ENCODE measurements at places on chromosomes 3 and 15. TPM values are rescaled to one million over a fixed set of nuclear protein-coding genes. Genes with fewer than 3 reads are reported as not detected.

DNA sequence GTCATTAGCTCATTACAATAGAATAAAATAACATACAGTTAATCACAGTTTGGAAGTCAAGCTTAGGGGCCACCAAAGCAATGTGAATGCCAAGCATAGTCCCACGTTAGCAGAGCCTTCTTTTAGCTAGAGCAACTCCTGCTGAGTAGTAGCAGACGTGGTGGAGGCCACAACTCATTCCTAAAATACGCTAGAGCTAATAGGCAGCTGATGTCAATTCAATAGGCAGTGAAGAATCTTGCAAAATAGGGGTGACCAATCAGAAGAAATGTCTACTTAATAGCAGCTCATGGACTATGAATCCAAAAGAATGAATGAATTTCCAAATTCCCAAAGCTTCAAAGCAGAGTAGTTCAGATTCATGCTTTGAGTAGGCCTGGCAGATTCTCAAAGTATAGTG, 292.9 kb upstream of the RORA start:
- DNase-seq: no peak

GRCh38 chr15:42584031-42584765, 8.8 kb downstream of the STARD9 start:
- no peak for DNase-seq

DNA sequence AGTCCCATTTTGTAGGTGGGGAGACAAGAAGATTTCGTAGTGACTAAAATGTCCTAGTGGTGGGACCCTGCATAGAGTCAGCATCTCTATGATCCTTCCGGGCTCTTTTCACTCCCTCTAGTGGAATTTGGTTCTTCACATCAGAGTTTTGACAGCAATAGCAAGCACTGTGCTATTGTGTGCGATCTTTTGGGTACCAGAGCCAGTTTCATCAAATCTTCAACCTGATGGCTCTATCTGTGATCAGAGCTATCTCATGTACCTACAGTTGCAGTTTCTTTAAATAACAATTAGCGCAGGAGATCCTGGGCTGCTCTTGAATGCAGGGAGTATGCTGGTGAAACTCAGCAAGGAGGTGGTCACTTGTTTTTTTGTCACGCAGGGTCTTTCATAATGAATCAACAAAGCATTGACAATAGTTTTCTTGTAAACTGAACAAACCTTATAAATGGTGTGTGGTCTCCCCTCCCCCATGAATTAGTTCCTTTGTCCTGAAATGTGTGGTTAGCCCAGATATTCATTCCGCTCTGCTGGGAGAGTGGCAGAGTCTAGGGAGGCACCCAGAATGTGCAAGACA, 257.2 kb upstream of the SOX2 start:
- no peak for DNase-seq

The FBXL2 gene
- total RNA-seq: 2.7 TPM

- no peak for DNase-seq
These were observed 142.7 kb upstream of the ATP11B start for GRCh38 chr3:182650568-182651128.

GRCh38 chr3:48507256-48508061, 3.5 kb upstream of the SHISA5 start:
- DNase-seq: peak; percentile 54

The FETUB gene
- not detected for total RNA-seq

DNA sequence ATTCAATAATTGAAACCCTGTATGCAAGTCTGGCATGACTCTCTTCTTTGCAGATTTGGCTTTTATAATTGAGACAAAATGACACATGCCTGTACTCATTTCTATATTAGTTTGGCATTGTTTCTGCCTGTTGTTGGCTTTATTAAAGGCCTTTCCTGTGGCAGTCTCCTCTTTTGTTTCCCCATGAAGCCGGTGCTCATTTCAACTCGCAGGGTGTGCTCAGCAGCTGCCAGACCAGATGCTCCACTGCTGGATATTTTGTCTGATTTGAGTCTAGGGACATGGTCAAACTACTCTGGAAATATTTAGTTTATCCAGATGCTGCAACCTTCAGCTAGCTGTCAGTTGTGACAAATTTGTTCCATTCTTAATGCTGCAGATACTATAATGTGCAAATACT, 445.3 kb downstream of the NAALADL2 start:
- no peak for DNase-seq

DNA sequence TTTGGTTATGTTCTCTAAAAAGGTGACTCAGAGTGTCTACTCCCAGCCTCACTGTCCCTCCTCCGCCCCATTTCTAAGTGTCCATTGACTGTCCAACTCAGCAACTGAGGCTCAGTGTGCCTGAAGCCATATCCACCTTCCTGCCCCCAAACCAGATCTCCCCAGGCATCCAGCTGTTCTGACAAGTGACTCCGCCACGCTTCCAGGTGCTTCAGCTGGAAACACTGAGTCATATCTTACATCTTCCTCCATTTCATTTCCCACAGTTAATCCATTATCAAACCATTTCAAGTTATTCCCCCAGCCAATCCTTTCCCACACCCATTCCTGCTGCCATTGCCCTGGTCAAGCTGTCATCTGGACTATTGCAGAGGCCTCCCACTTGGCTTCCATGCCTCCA, 17.1 kb downstream of the MAGEF1 start:
- no peak for DNase-seq

- DNase-seq: no peak
These were observed 12.6 kb downstream of the CCR5 start for GRCh38 chr3:46383211-46383950.

DNA sequence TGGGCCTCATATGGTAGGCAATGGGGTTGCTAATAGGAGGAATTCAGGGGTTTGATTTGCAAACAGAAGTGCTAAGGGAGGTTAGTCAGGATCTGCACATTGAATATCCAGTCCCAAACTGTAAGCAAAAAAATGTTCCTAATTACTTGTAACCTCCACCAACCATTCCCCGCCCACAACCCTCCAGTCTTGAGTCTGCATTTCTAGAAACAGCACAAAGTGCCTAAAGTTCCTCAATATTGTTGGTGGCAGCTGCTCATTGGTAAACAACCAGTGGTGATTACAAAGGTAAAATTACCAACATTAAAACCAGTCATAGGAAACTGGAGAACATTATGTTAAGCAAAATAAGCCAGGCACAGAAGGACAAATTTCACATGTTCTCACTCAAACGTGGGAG, 18.9 kb downstream of the HDC start:
- no peak for DNase-seq

The NPAP1 gene
- total RNA-seq: not detected

The NR1I2 gene
- total RNA-seq: 0.09 TPM

The GP9 gene
- 0.29 TPM for total RNA-seq

The CHDH gene
- total RNA-seq: 5.0 TPM

The SKOR1 gene
- total RNA-seq: 0.09 TPM

- no peak for DNase-seq
These were observed 35.7 kb downstream of the TMEM39A start for GRCh38 chr3:119427669-119428068.

- no peak for DNase-seq
These were observed 25.2 kb upstream of the CCDC39 start for GRCh38 chr3:180704532-180704931.

The ARRDC4 gene
- total RNA-seq: 22.4 TPM

The SECISBP2L gene
- total RNA-seq: 35.0 TPM

DNA sequence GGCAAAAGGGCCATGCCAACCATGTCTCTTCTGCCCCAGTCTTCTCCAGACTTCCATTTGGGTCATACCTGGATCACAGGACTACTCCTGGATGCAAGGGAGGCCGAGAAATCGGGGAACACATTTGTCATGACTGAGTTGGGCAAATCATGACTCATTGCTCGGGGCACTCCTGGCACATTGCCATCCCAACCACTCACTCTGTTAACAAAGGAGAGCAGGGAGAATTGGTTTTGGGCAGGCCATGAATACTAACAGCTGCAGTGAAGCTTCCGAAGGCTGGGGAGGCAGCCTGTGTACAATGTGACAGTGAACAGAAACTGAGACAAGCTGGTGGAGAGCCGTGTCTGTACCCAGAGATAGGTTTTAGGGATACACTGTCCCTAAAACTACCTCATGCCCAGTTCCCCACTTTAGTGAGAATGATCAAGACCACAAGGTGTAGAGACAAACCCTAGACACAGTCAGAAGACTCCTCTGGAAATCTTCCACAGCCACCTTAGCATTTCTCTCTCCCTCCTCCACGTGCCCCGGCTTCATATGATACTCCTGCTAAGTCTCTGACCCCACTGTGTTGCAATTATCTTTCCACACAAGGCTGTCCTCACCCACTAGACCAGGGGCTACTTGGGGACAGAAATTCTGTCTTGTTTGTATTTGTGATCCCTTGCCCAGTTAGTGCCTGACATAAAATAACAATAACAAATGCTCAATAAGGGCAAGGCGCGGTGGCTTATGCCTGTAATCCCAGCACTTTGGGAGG, 10.5 kb upstream of the BUB1B start:
- no peak for DNase-seq

- no peak for DNase-seq
These were observed 42.9 kb upstream of the IREB2 start for GRCh38 chr15:78394981-78395616.

DNA sequence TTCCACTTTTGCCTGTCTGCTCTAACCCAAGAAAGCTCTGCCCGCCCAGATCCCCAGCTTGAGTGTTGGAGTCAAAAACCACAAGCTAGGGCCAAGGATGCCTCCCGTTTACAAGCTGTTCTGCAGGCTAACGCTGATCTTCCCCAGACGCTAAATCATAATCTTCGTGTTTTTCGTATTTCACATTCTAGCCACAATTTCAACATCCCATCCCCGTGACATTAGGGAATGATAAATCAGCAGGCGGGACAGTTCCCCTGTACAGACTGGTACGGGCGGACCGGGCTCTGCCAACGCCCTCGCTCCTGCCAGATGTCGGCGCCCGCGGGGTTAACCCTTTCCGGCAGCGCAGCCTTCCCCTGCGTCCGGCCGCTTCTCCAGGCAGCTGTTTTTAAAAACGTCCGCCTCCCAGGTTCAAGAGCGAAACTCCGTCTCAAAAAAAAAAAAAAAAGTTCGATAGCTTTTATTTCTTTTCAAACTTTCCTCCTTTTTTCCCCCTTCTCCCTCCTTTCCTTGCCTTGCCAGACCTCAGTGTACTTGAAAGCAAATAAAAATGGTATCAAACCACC, 81.0 kb upstream of the BNC1 start:
- peak; percentile 57 for DNase-seq

DNA sequence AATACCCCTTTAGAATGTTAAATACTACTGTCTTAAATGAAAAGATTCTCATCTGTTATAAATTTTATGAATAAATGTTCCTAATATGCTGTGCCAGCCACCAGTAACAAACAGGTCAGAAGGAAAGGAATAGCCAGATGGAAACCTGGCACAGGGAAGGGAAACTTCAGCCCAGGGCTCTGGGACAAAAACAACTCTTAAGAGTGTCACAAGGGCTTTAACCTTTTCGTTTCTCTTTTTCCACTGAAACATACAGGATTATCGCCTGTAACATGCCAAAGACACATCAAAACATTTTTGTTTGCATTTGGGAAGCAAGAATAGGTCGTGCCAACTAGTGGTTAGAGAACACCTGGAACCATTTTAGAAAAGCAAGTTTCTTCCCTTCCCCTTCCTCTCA, 109.0 kb upstream of the NEDD4 start:
- no peak for DNase-seq

GRCh38 chr15:80059786-80060355, 395 bp downstream of the ZFAND6 start:
- DNase-seq: peak; percentile 83

The PLCB2 gene
- total RNA-seq: 8.4 TPM

GRCh38 chr3:96266395-96267190, 547.8 kb upstream of the EPHA6 start:
- DNase-seq: no peak

DNA sequence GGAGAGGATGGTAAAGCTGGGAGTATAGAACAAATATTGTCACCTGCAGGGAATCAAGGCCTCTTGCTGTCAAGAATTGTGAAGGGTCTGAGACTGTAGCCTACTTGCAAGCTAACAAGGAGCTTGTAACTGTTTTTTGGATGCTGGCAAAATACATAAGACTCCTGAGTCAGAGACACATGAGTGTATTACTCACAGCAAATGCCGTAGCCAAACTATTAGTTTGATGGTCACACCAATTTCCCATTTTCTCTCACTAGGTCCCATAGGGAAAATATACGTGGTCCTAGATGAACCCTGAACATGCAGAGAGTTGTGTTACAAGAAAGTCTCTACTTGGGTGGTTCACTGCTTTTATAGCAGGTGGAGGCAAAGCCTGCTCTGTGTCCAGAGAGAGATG, 44.7 kb upstream of the LIPC start:
- DNase-seq: no peak

GRCh38 chr3:136914739-136915138, 43.0 kb upstream of the IL20RB start:
- no peak for DNase-seq

DNA sequence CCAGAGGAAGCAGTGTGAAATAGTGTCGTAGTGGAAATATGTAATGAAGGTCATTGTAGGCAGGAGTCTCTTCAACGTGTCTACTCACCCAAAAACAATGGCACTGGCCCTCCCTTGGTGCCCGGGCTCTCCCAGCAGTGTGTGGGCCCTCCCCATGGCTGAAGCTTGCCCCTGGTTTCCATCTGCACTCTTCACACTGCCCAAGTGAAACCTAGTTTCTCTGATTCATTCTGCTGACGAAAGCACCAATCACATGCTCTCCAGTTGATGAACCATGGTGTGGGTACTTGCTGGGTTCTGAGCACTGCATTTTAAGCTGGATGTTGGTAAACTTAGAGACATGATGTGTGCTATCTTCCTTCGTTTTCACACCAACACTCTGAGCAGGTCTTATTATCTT, 61.0 kb upstream of the AGBL1 start:
- DNase-seq: no peak

GRCh38 chr15:97791824-97792792, 168.4 kb upstream of the ARRDC4 start:
- no peak for DNase-seq

The RNF168 gene
- 17.6 TPM for total RNA-seq

GRCh38 chr15:45023659-45024225, 747 bp downstream of the SORD start:
- no peak for DNase-seq

GRCh38 chr3:158420654-158421396, 150.2 kb upstream of the MLF1 start:
- DNase-seq: no peak

- no peak for DNase-seq
These were observed 156.2 kb upstream of the ARPP21 start for GRCh38 chr3:35483131-35483530.

The CGGBP1 gene
- 42.2 TPM for total RNA-seq

DNA sequence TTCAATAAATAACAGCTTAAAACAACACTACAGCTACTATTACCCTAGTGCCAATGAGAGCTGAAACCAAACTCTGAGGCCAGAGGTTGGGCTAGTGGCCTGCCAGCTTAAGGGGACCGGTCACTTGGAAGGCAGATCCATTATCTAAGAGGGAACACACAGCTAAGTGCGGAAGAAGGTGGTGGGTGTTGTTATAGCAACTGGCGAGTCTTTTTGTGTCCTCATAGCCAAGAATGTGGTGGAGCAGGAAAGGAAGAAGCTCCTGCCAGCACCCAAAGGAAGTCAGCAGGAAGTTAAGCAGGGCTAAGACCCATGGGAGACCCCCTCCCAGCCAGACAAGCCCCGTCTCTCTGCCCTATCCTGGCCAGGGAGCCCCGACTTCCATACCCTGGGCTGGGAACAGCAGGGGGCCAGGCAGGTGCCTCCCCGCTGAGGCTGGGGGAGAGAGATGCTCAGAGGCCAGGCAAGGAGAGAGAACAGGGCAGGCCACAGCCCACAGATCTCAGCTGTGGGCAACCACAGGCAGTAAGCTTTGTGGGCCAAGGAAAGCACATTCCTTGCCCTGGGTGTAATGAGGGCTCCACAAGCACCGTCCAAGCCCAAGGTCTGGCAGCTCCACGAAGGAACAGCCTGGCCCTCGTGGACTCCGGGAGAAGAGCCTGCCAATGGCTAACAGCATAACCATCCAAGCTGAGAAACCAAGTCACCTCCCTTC, 34.0 kb upstream of the HRH1 start:
- no peak for DNase-seq

- DNase-seq: no peak
These were observed 157.2 kb downstream of the BBX start for GRCh38 chr3:107679921-107680320.

Data from left cardiac atrium (tissue), 4 donors.